ENCODE measurements at places on chromosomes 2 and 18.

DNA sequence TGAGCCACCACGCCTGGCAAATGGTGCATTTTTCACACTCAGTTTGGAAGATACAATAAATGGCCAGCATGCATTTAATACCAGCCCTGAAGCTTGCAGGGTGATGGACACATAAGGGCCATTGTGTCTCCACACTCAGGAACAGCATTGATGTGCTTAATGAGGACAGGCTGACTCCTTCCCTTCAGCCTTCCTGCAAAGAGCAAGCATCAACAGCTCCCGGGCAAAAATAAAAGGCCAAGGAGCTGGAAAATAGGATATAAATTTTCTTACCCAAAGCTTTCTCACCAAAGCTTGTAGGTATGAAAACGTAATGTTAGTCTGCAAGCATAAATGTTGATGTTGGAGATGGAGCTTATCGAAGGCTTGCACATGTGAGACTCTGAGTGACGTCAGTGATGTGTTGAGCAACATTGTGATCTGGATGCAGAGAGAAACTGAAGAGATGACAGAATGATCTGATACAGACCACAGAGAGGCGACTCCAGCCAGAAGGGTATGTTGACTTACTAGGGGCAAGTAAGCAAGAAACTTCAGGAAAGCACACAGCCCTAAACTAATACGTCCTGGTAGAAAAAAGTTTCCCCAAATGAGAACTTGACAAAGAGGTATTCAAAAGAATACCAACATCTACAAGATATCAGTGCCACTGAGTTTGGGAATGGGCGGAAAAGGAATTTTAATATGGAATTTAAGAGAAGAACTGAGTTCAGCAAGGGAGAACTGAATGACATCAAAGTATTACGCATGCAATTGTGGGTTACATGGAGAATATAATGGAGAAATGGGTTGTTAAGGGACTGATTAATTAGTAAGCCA lies 256.5 kb downstream of the TGIF1 start:
- no peak for DNase-seq

- no peak for DNase-seq
These were observed 41.4 kb downstream of the FECH start for GRCh38 chr18:57544936-57545660.

DNA sequence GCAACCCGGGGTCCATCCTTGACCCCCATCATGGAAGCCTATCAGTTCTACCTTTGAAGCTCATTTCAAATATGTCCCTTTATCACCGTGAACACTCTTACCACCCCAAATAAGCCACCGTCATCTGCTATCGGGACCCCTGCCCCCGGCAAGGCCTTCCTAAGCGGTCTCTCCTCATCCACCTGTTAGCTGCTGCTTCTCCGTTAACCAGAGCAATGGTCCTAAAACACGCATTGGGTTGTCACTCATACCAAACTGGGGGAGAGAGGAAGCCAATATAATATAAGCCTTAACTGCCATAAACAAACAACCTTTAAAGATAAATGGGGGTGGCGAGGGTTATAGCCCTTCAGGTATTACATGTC lies 680 bp downstream of the ASNSD1 start:
- DNase-seq, result no peak

DNA sequence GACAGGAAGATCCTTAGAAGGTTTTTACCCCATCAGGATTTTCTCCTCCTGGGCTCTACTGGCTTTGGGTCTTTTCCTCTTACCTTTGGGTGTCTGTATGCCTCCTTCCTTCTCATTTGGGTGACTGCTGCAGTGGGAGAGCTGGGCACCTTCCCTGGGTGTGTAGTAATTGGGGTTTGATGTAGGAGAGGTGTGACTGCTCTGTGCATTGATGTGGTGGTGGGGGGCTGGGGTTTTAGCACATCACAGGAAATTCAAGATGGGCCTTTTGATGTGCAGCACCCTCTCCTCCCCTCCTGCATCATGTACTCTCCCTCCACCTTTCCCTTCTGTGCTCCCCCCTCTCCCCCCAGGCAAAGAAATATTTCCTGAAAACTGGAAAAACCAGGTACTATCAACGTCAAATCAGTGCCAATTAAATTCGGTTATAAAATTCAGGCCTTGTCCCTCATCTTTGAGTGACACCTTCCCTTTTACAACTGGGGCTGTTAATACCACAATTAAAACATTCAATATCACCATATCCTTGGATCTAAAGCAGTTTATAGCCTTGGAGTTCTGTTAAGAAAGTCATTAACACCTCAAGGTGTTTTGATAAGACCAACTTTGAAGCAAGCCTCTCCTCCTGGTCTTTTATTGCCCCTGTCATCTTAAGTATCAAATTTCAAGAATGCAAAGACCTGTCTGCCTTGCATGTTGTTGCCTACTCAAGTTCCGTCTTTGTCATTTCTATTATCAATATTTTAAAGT lies 23.3 kb downstream of the EDAR start:
- no peak for DNase-seq

- DNase-seq, result no peak
These were observed 122.3 kb upstream of the DOCK10 start for GRCh38 chr2:225164401-225165050.

All from pulmonary artery endothelial cell (primary cell).